ENCODE measurements at places on chromosomes 11 and 22.

DNA sequence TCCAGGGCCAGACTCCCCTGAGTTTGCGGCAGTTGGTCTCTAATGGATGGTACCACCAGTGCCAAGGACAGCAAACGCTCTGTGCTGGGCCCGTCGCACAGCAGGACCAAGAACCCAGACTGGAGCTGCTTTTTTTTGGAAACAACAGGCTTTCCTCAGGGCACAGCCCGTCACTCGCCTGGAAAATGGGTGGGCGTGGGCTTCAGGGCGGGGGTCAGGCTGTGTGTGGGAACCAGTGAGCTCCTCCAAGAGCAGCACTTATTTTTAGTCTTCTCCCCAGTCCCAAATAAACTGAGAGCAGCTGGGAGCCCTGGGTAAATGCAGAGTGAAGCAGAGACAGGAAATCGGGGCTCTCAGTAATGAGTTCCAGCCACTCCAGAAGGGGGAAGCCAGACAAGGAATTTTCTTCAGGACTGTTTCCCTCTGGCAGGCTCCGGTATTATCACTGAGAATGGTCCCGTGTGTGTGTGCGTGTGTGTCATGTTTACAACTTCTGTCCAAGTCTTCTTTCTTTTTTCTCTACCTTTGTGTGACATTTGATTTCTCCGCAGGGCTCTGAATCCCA lies 63.0 kb downstream of the PPFIBP2 start:
- DNase-seq = no peak

DNA sequence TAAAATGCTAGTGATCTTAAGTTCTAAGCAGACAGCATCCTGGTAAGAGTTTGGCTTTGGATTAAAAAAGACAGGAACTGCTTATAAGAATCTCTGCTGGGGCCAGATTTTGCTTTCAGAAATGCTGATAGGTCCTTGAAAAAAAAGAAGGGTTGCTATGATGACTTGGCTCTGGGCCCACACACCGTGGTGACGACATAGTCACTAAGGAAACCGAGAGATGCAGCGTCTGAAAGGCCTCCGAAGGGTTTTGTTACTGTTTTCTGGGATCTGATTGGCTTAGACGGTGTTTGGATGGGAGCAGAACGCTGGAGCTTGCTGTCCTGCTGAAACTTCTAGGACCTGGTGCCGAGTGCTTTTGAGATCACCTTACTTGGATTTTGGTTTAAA lies 8.4 kb downstream of the FAM118A start:
- peak; percentile 73 for DNase-seq

DNA sequence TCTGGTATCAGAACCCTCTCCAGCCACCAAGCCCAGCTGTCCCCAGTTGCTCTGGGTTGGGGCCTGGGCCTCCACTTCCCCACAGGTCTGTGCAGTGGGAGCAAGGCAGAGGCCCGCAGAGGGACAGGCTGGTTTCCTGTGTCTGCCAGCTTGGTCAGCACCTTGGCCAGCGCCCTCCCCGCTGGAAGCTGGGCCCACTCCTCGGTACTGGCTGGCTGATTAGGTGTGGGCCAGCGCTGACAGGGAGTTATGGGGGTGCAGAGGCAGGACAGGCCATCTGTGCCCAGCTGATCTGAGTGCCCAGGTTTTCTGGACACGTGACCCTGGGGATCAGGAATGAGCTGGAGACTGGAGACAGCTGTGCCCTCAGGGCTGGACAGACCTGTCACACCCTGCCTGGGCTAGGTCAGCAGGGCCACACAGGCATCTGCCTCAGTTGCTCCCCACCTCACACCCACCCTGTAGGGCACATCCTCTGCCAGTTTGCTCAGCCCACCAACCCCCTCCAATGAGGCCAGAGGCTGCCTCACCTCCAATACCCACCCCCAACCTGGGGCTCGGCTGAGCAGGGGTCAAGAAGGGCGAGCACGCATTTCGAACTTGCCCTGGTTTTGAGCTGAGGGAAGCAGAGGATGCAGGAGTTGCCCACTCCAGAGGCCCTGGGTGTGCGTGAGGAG lies 175.3 kb downstream of the IGLL1 start:
- no peak for DNase-seq

- no peak for DNase-seq
Measured at GRCh38 chr11:2421996-2422395, 21.4 kb downstream of the TSSC4 start.

DNA sequence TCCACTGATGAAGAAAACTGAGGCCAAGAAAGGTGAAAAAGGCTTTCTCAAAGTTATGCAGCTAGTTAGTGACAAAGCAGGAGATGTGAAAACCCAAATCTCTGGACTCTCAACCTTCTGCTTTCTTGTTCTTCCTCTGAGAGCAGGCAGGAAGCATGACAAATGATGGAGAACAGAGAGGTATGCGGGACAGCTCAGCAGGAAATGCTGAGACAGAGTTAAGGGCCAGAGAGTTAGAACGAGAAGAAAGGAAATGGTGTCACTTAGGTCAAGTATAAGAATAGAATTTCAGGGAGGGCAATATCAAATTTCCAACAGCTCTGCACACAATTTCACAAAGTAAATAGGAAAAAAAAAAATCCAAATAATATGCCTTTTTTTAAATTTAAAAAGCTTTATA lies 67.6 kb upstream of the ARHGAP42 start:
- DNase-seq = no peak

DNA sequence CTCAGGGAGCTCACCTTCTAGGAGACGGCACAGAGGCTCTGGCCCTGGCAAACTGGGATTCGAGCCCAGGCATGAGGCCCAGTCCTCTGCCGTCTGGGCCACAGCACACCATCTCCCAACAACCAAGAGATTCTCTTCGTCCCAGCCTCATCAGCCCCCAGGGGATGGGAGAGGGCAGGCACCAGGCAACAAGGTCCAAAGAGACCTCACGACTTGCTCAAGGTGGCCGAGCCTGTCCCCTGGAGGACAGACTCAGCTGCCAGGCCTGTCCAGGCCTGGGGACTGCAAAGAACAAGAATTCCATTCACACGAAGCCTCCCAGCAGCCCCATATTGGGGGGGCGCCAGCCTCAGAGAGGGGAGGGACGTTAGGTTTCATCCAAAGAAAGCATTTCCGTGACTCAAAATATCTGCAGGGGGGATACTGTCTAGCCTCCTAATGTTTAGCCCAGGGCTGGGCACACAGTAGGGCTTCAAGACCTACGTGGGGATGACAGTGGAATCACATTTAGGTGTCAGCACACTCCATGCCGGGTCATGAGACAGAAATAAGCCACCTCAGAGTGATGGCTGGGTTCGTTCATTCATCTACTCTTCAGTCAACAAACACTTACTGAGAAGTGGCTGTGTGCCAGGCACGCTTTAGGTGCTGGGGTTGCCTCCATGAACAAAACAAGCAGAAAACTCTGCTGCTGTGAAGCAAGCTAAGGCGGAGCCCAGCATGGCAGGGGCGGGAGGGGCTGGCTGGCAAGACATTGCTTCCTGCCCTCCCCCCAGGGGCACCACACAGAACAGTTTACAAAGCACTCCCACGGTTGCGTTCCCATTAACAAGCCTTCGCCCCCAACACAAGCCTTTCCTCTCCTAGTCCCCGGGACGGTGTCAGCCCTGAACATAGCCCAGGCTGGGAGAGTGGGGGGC lies 1.2 kb downstream of the CARNS1 start:
- no peak for DNase-seq

DNA sequence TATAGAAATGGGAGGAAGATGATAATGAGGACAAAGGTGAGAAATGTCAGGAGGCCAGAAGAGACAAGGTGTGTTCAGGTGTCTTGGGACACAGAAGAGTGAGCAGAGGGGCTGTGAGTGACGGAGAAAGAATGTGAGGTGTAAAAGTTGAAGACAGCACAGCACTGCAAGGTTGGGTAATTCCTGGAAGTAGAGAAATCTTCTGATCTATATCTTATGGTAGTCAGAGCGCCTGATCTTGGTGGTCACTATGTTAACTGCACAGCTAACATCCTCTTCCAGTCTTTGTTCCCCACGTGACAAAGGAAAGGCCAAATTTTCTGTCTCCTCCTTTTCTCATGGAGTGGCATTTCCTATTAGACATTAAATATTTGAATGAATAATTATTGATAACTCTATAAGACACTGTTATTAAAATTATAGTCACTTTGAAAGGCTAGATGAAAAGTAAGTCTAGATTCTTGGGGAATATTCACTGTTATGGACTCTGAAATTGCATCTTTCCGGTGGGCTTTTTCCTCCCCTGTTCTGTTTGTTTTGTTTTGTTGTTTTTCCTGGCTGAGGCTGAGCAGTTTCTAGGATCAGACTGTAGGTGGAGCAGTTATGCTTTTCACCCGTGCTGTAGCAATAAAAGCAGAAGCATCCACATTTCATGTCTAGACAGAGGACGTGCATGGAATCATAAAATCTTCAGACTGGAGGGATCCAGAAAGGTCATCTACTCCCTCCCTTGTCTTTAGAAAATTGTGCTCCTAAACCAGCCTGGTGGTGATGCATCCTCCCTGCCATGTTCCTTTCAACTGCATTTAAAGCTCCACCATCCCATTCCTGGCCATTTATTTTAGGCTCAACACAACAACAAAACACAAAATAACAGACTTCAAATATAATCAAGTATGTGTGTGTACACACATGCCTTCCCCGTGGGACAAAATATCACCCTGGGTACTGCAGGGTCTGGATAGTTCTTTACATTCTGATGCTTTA lies 26.6 kb downstream of the SC5D start:
- no peak for DNase-seq

DNA sequence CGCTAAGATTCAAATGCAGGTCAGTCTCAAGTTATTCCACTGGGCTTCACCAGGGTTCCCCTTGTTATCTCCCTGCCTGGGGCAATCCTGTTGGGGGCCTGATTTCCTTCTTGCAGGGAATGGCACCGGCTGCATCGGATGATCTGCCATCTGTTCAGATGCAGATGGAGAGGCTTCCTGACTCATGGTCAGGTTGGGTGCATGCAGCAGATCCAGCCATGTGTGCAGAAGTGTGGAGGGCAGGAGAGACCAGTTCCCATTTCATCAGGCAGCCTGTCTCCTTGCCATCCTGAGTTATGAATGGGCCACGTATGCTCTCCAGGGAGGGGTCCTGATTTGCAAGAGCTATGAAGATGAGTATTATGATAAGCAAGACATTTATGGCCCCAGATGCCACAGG lies 161.2 kb upstream of the PLET1 start:
- no peak for DNase-seq

- DNase-seq = no peak
Measured at GRCh38 chr22:24271386-24271854, 789 bp downstream of the SPECC1L start.

DNA sequence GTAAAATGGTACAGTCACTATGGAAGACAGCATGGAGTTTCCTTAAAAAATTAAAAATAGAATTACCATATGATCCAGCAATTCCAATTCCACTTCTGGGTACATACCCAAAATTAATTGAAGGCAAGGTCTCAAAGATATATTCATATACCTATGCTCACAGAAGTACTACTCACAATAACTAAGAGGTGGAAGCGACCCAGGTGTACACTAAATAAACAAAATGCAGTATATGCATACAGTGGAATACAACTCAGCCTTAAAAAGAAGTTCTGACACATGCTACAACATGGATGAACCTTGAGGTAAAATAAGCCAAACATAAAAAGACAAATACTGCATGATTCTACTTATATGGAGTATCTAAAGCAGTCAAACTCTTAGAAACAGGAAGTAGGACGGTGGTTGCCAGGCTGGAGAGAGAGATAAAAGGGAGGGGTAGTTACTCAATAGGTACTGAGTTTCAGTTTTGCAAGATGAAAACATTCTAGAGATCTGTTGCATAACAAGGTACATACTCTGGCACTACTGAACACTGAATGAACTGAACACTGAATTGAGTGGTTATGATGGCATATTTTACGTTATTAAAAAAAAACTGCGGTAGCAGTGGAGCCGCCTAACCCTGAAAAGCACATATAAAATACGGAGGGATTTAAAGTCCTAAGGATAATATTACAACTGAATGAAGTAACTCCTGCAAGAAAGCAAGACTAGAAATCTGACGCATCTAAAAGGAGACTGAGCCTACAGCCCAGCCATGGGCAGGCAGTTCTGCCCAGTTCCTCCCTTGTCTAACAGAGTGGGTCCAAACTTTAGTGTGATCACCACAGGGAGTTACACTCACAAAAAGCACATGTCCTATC lies 12.8 kb downstream of the DGCR2 start:
- no peak for DNase-seq

DNA sequence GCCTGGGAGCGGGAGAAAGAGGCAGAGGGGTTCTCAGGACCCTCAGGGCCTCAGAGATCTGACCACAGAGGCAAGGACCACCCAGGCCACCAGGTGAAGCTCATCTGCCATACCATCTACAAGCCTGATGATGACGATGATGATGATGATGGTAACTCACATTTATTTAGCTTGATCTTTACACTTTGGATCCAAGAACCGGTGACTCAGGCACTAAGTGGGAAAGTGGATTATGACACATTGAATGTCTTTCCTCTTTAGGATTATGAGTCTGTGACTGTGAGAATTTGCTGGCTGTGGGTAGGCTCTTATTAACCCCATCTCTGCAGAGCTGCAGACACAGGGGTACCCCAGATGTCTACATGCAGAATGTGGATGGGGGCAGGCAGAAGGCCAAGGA lies 110.3 kb downstream of the DSCAML1 start:
- DNase-seq = no peak

DNA sequence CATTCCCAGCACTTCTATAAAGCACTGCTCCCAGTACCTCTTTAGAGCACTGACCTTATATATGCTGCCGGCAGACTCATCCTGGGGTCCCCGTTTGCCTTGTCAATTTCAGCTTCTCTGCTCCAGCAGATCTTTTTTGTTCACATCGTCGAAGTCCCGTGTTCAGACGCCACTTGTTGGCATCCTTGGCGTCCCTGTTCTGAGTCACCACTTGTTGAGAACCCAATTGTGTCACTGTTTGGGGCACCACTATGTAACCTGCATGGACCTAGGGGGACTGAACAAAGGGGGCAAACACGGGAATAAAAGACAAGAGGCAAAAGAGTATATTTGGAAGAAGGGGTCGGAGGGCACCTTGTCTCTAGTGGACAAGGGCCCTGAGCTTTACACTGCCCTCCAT lies 25.5 kb downstream of the OR10A6 start:
- no peak for DNase-seq

DNA sequence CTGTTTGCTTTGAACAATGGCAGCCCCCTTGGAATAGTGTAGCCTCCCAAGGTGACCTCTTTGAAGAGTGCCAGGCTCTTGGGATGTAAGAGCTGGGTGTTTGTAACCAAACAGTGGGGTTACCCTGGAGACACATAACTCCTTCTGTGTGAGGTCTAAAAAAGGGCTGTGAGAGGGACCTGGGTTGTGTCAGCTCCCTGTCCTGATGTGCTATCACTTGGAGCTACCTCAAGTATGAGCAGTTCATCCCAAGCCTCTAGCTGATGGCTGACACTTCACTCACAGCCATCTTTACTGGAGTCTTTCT lies 40.2 kb downstream of the TSPAN18 start:
- DNase-seq = no peak

DNA sequence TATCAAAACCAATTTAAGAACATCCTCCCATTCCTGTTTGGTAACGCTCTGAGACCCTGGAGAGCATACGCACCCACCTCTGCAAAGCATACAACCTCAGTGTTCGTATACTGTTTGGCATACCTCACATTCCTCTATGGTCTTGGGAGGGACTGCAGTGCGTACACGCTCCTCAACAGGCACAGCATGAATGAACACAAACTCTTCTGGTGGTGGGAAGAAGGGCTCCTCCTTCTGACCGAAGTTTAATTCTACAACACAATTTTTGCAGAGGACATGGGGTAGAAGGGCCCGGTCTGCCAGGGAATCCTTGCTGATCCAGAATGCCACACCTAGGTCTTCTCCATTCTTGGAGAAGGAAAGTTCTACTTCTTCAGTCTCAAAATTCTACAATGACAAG lies 5.3 kb downstream of the HNRNPUL2 start:
- DNase-seq = no peak

All from stimulated activated CD4-positive, alpha-beta T cell treated with anti-CD3 and anti-CD28 coated beads, TNF-alpha, amount 100 ng/mL, for 48 hours (primary cell).